ENCODE measurements at places on chromosomes 7 and 10. TPM values are rescaled to one million over a fixed set of nuclear protein-coding genes. Genes with fewer than 3 reads are reported as not detected.
A peak's percentile ranks its signal among the peaks of the same experiment; 100 is the strongest.

GRCh38 chr10:7908541-7909210 lies 90.4 kb downstream of the TAF3 start:
- no peaks in the 10 kb centered on the region for H3K27me3 ChIP-seq
- no peaks in the 10 kb centered on the region for H3K4me1 ChIP-seq
- no peak overlapping the region for H3K27ac ChIP-seq
- DNase-seq: no peak

DNA sequence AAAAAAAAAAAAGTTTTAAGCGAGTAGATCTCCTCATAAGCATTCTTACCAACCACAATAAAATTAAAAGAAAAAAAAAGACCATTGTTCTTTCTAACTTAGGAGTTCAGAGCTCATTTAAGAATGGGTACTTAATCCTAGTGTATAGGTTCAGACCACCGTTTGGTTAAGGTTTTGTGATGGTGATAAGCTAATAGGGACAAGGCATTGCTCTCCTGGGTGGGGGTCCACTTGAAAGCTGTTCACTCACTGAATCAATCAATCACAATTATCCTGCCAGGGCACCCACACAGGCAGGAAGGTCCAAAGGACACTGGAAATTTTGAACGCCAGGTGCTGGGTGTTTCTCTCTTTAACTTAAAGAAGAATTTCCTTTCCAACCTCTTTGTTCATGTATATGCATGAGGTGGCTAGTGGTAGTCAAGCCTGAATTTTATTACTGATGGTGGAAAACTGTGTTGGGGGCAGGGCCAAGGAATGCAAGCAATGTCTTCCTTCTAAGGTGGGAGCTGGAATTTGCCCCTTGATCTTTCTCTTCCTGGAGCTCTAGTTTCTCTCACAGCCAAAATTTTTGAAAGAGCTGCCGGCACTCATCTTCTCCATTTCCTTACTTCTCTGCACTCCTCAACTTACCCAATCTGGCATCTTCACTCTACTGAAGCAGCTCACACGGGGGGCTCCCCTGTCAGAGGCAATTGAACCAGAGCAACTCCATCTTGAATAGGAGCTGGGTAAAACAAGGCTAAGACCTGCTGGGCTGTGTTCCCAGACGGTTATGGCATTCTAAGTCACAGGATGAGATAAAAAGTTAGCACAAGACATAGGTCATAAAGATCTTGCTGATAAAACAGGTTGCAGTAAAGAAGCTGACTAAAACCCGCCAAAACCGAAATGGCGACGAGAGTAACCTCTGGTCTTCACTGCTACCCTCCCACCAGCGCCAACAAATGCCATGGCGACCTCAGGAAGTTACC lies 7.5 kb upstream of the FAM131B start:
- no peak overlapping the region for H3K4me3 ChIP-seq
- no peaks in the 10 kb centered on the region for H3K36me3 ChIP-seq
- H3K27ac ChIP-seq: no peak overlapping the region
- H3K27me3 ChIP-seq: no peaks in the 10 kb centered on the region
- DNase-seq: no peak
- H3K4me1 ChIP-seq: peaks cover 11% of the 10 kb centered on the region

DNA sequence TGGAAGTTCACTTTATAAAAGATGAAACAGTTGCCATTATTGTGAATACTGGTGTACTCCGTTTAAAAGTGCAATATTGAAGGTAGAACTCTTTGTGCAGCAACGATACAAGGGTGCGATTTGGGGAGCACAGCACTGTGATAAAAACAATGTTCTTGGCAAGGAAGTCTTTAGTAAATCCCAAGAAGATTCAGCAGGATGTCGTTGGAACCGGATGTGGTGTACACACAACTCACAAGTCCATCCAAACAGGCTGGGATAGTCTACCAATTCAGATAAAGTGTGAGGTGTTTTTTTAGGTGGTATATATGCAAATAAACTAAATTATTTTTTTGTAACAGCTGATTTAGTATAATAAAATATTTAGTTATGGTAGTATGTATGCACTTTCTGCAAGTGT lies 46.7 kb downstream of the ZNF777 start:
- no peak overlapping the region for H3K27ac ChIP-seq
- no peaks in the 10 kb centered on the region for H3K4me1 ChIP-seq
- H3K27me3 ChIP-seq: no peaks in the 10 kb centered on the region
- DNase-seq: no peak
- no peak overlapping the region for H3K4me3 ChIP-seq

GRCh38 chr7:142000244-142000643 lies 4.6 kb downstream of the MGAM start:
- H3K36me3 ChIP-seq: no peaks in the 10 kb centered on the region
- H3K4me3 ChIP-seq: no peak overlapping the region
- no peak overlapping the region for H3K27ac ChIP-seq

DNA sequence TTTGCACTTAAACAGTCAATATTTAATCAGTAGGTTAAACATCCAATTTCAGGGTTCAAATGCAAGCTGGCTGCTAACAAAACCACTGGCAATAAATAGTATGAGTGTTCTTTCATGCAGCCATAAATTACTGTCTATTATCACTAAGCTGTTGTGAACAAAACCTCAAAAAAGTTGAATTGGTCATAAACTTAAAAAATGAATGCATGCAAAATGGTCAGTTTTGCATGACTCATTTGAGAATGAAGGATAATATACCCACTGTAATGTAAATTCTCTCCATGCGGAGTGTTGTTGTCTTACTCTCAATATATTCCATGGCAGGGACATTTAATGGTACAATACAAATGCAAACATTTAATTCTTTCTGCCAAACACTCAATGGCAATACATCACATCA lies 226.4 kb downstream of the MAGI2 start:
- no peak overlapping the region for H3K4me3 ChIP-seq
- H3K27ac ChIP-seq: no peak overlapping the region
- DNase-seq: no peak
- no peaks in the 10 kb centered on the region for H3K27me3 ChIP-seq

- H3K27me3 ChIP-seq: no peaks in the 10 kb centered on the region
- no peak for DNase-seq
- peaks cover 71% of the 10 kb centered on the region for H3K4me1 ChIP-seq
- H3K27ac ChIP-seq: peak overlapping the region; percentile 78
- no peak overlapping the region for H3K4me3 ChIP-seq
Measured at GRCh38 chr7:47405921-47406800, 175.8 kb downstream of the TNS3 start.

GRCh38 chr10:117442521-117442920 lies 67.3 kb upstream of the PDZD8 start:
- DNase-seq: no peak
- peaks cover 19% of the 10 kb centered on the region for H3K4me1 ChIP-seq
- H3K36me3 ChIP-seq: no peaks in the 10 kb centered on the region
- H3K27ac ChIP-seq: no peak overlapping the region
- H3K27me3 ChIP-seq: peaks cover 16% of the 10 kb centered on the region

The POLD2 gene
- 164 TPM for total RNA-seq

GRCh38 chr7:137325927-137326326 lies 17.6 kb downstream of the PTN start:
- no peak for DNase-seq
- no peak overlapping the region for H3K4me3 ChIP-seq

- no peaks in the 10 kb centered on the region for H3K27me3 ChIP-seq
- H3K4me1 ChIP-seq: peaks cover 27% of the 10 kb centered on the region
- H3K4me3 ChIP-seq: no peak overlapping the region
Measured at GRCh38 chr10:27621461-27621860, 117.4 kb downstream of the RAB18 start.

DNA sequence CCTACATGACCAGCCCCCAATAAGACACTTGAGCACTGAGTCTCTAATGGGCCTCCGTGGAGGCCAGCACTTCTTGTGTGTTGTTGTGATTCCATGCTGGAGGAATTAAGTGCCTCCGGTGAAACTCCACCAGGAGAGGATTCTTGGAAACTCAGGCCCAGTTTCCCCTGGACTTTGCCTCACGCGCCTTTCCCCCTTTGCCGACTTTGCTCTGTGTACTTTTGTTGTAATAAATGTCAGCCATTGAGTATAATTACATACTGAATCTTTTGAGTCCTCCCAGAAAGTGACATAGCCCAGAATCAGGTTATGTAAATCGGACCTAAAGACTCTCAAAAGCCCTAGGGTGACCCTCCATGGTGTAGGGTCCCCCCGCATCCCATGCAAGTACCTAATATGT lies 82.4 kb downstream of the DLG5 start:
- no peak overlapping the region for H3K27ac ChIP-seq
- no peak overlapping the region for H3K4me3 ChIP-seq
- peaks cover 9% of the 10 kb centered on the region for H3K4me1 ChIP-seq
- H3K36me3 ChIP-seq: peaks cover 10% of the 10 kb centered on the region

DNA sequence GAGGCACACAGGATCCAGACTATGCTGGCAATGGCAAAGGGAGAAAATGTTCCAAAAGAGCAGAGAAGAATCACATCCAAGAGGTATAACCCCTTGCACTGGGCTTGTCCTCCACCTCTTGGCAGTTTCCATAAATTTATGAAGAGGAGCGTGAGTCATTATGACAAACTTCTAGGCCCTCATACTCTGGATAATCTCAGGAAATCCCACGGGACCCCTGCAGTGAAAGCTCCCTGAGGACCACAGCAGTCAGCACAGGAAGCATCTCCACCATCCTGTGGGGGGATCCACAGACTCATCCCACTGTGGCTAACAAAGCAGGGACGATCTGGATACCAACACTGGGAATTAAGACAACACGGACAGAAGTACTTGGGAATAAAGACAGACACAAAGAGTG lies 30.3 kb upstream of the GPAM start:
- H3K27ac ChIP-seq: no peak overlapping the region
- H3K27me3 ChIP-seq: no peaks in the 10 kb centered on the region
- no peaks in the 10 kb centered on the region for H3K36me3 ChIP-seq
- DNase-seq: no peak

GRCh38 chr10:16717622-16718395 lies 99.4 kb downstream of the RSU1 start:
- no peaks in the 10 kb centered on the region for H3K4me1 ChIP-seq
- H3K4me3 ChIP-seq: no peak overlapping the region
- H3K27me3 ChIP-seq: no peaks in the 10 kb centered on the region
- DNase-seq: no peak
- H3K27ac ChIP-seq: no peak overlapping the region
- peaks cover 16% of the 10 kb centered on the region for H3K36me3 ChIP-seq

DNA sequence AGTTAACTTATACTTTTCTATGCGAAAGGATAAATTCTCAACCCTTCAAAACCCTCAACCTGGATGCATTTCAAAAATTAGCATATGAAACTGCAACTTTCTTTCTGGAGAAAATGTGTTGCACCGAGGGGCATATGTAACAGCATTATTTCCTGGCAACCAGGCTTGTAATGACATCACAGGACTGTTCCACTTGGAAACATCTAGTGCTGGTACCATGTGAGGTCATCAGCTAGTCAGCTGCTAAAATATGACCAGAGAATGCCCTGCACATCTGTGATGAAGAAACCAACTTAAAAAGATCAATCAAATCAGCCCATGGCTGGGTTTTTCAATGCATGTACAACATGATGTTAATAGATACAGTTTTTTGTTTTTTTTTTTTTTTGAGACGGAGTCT lies 40.0 kb downstream of the FGFR2 start:
- no peak overlapping the region for H3K4me3 ChIP-seq
- H3K27me3 ChIP-seq: no peaks in the 10 kb centered on the region
- no peaks in the 10 kb centered on the region for H3K4me1 ChIP-seq
- no peak for DNase-seq

Measured in esophagus squamous epithelium (tissue), 5 donors.